ENCODE measurements at places on chromosomes 13 and 19.

DNA sequence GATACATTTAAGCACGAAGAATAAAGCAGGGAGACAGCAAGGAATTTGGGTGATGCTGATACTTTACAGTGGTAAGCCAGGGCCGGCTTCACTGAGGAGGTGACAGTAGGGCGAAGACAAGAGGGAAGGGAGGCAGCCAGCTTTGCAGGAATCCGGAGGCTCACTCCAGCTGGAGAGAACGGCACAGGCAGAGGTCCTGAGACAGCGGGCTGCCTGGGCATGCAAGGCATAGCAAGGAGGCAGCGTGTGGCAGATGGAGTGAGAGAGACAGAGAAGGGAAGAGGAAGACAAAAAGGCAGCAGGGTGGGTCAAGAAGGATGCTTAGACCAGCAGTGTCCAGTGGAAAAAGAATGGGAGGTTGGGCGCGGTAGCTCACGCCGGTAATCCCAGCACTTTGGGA, 83.2 kb upstream of the WASF3 start:
- DNase-seq: no peak

GRCh38 chr13:102170305-102170704, 231.5 kb downstream of the FGF14 start:
- DNase-seq: no peak

DNA sequence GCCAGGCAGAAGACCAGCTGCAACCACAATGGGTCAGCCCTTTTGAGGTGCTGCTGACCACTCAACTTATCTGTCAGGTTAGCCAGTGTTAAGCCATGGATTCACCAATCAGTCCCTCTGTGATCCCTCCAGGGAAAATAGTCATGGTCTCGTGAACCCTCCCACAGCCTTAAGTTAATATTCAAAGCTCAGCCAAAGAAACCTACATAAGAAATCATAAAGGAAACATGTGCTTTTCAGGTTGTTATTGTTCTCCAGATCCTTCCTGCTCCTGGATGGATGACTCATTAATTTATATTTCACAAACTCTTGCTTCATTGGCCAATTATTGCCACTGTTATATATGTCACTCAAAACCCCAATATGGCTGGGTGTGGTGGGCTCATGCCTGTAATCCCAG, 161.9 kb downstream of the B3GLCT start:
- no peak for DNase-seq

- no peak for DNase-seq
Observed at GRCh38 chr19:55633861-55634260, 6.9 kb upstream of the ZNF580 start.

GRCh38 chr19:15464394-15465385, at the start of gene RASAL3:
RASAL3 (minus strand) TSS chr19:15464544; CDS start chr19:15464358, 186 bp downstream.
- peak; percentile 68 for DNase-seq

DNA sequence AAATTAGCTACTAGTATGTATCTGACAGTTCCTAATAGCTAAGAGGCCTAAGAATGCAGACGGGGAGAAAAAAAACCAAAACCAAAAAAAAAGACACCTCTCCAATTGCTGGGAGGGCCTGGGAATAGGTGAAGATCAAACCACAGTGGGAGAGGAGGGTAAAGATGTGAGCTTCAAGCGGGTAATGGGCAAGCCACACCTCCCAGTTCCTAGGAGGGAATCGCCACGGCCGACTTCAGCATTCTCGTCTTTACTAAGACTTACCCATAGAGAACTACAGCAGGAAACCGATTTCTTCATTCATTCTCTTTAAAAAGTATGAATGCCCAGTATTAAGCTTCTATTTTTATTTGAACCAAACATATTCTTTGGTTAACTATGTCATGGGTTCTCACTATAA, 5.6 kb upstream of the EEF1AKMT1 start:
- DNase-seq: no peak

DNA sequence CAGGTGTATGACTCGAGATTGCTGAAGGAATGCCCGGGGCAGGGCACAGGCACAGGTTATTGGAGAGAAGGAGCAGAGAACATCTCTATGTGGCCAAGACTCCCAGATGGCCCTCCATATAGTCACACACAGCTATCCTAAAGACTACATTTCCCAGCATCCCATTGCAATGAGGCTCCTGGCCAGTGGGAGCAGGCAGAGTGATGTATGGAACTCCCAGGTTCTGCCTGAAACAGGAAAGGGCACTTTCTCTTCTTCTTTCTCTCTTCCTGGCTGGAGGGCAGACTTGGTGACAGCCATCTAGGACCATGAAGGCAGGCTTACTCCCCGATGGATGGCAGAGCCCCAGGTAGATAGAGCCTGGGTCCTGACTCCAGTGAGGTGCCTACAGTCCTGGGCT, 13.5 kb downstream of the PPP1R13L start:
- DNase-seq: no peak

GRCh38 chr13:93529961-93530360, 303.4 kb downstream of the GPC6 start:
- DNase-seq: no peak

GRCh38 chr19:1079566-1080111, 12.7 kb downstream of the ARHGAP45 start:
- DNase-seq: no peak

DNA sequence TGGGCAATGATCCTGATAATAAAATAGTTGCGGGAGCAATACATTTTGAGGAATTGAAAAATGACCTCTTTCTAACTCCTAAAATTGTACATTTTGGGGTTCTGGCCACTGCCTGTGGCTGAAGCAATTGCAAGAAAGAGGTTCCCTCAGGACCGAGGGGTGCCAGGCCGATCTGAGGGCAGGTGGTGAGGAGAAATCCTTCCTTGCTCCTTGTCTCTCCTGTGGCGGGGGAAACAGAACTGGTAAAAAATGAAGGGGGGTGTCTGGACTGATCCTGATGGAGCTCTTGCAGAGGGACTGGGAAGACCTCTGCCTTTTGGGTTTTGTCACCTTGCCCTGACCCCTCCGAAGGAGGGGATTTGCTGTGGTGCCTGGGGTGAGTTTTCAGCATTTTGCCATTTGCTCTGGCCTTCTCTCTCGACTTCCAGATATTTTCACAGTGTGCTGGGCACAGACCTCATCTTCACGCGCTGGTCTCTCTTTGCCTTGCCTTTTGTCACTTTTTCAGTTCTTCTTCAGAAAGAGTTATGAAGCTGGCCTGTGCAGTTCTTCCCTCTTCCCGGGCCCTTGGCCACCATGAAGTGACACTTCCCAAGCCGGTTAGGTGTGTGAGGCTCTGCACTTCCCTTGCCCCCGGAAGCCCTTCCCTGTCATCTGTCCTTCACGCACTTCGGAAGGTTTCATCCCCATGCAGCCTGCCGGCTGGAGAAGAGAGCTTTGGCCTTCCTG, 22.2 kb downstream of the NFIX start:
- DNase-seq: no peak
